Fibroblast of the conjunctiva (primary cell): ENCODE measurements at places on chromosomes 16 and 17.

- no peak for DNase-seq
Measured at GRCh38 chr16:57044931-57045693, 47.3 kb upstream of the CPNE2 start.

DNA sequence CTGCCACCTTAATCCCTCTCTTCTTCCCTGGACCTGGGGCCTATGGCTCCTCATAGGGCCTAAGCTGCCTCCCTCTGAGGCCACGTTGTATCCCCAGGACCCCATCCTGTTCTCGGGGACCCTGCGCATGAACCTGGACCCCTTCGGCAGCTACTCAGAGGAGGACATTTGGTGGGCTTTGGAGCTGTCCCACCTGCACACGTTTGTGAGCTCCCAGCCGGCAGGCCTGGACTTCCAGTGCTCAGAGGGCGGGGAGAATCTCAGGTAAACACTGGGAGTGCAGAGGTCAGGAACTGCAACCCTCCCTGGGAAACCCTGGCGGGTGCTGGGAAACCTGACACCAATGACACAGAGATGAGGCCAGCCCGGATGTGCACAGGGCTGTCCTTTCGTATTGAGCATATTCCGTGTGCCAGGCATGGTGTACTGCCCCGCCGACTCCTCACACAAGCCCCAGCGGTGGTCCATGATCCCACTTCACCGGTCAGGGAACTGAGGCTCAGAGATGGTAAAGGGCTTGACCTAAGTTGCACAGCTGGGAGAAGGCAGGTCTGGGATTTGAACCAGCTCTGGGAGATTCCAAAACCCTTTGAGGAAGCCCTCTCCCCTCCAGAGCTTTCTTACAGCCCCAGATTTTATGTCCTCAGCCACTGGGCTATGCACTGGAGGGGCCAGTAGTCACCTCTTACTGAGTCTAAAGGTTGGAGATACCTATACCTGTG is 22.9 kb downstream of the ANKRD40 start:
- DNase-seq: no peak

- no peak for DNase-seq
Measured at GRCh38 chr17:66612993-66613392, 221.9 kb upstream of the CACNG5 start.

- DNase-seq: no peak
Measured at GRCh38 chr17:20241855-20242254, 225.5 kb downstream of the LGALS9B start.

DNA sequence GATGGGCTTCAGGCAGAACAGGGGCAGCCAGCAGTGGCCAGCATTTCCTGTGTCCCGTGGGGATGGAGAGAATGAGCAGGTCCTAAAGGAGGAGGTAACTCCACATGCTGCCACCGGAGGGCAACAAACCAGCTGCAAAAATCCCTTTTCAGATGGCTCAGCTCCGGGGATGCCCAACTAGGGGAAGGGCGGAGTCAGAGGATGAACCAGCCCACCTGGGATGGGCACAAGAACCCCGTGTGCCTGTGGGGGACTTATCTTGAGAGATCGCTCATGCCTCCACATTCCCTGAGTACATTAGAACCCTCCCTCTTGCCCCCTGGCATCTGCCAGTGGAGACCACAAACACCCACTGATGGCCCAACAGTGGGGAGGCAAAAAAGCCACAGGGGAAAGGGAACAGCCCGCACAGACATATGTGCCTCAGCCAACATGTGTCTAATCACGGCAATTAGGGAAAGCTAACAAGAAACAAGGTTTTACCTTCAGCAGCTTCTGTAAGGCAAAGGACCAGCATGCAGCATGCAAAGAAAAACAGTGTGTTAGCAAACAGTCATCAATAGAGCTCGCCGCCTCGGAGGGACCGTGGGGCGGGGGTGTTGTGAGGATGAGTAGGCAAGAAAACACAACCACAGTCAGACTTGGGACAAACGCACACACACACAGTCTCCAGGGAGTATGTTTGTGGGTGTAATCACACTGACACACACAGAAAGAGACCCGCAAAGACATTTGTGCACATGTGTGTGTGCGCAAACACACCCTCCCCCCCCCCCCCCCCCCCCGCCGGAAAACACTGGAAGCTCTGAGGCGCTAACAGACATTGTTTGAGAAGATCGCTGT is 64.0 kb downstream of the MYO18A start:
- DNase-seq: no peak

GRCh38 chr17:35790841-35791240 is 4.6 kb downstream of the MMP28 start:
- DNase-seq: no peak

GRCh38 chr17:74240618-74241205 is 27.3 kb downstream of the TTYH2 start:
- DNase-seq: peak; percentile 68

GRCh38 chr17:61040666-61041065 is 359.0 kb upstream of the TBX2 start:
- DNase-seq: no peak

GRCh38 chr16:26787924-26788323 is 278.8 kb upstream of the C16orf82 start:
- no peak for DNase-seq

DNA sequence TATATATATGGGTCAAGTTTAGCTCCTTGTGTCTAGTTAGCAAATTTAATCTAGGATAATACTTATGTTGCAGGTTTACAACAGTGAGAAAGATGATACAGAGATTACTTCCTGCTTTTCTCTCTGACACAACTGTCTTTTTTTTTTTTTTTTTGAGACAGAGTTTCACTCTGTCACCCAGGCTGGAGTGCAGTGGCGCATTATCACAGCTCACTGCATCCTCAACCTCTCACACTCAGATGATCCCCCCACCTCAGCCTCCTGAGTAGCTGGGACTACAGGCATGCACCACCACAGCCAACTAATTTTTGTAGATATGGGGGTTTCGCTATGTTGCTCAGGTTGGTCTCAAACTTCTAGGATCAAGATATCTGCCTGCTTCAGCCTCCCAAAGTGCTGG is 706.9 kb upstream of the SOX9 start:
- DNase-seq: no peak

DNA sequence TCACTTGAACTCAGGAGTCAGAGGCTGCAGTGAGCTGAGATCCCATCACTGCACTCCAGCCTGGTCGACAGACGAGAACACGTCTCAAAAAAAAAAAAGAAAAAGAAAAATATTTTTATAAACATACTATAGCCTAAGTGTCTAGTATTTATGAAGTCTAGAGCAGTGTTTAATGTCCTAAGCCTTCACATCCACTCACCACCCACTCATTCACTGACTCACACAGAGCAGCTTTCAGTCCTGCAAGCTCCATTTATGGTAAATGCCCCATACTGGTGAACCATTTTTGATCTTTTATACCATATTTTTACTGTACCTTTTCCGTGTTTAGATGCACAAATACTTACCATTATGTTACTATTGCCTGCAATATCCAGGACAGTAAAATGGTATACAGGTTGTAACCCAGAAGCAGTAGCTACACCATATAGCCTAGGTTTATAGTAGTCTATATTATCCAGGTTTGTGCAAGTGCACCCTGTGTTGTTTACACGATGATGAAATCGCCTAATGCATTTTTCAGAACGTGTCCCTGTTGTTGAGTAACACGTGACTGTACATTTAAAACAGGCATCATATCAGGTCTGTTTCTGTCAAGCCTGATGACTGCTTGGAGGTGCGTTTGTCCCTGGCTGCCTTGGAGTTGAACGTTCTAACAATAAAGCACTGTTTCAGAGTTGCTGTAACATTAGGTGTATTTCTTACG is 10.1 kb downstream of the NUDT7 start:
- DNase-seq: peak; percentile 17

GRCh38 chr17:34644941-34645550 is 65.7 kb downstream of the TMEM132E start:
- DNase-seq: no peak

DNA sequence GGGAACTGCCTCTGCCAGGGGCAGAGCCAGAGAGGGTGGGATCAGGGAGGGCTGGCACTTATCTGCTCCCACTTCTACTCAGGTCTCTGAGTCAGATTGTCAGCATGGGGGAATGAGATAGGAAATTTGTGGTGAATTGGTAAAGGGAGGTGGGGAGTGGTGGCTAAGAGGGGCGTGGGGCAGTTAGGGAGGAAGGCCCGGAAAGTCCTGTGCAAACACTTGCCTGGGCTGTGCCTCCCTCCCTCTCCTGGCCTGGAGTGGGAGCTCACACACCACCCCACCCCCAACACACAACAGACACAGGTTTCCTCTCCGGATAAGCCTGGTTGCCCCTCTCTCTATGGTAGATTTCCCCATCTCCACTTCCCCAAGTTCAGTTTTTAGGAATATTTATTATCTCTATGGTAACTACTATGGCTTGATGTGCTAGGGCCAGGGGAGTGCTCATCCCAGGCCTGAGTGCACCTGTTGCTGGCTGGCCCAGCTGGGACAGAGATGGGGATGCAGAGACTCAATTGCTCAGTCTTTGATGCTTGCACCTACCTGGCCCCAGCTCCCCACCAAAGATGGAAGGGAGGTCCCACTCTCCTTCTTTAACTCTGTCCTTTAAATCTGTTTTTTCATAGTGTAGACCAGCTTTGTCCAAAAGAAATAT is 2.7 kb downstream of the SPNS2 start:
- no peak for DNase-seq

- DNase-seq: no peak
Measured at GRCh38 chr17:68759002-68759342, 157.8 kb upstream of the FAM20A start.

DNA sequence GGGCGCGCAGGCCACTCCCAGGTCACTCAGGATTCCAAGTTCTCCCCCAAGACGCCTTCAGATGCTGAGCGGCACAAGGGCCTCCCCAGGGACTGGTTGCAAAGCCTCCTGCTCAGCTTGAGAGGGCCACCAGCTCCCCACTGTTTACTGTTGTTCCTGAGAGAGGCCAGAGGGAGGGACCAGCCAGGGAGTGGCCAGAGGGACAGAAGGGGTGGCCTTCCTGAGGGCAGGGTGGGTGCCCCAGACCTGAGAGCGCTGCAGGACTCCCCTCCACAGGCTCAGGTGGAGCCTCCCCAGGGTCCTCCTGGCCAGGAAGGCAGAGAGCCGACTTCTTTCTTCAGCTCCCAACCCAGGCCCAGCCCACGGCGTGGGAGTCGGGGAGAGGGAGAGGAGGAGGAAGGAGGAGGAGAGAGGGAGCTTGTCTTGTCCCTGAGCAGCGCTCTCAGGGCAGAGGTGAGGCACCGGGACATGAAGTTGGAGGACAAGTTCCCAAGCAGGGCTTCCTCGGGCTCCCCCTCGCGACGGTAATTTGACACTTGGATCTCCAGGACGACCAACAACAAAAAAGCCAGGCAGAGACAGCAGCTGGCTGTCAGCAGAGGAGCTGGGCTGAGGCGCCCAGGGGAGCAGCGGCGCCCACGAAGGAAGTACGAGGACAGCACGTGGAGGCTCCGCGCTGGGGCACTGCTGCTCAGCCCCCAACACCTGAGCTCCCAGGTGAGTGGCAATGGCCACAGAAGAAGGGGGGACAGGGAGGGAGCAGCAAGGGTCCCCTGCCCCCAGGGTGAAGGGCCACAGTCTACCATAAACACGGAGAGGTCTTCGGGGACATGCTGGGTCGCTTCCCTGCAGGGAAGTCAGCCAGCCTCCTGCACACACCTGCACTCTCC is 497 bp downstream of the SMIM5 start:
- DNase-seq: peak; percentile 75

GRCh38 chr17:50562242-50563091 is 2.0 kb downstream of the CACNA1G start:
- DNase-seq: no peak

GRCh38 chr17:56970974-56971373 is 7.0 kb upstream of the SCPEP1 start:
- no peak for DNase-seq

DNA sequence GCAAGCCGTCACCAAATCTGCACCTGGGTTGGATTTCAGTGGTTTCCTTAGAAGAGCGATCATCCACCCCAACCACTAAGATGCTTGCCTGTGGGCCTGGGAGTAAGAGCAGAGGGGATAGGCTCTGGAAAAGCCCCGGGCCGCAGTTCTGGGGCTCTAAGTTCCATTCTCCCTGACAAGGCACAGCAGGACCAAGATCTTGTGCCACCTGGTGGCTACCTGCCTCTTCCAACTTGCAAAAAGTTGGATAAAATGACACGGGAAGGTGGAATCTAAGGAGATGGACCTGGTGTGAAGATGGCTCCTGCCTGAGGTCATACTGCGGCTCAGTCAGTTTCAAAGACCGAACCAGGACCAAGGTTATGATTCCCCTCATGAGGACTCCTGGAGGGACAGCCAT is 42.3 kb downstream of the ABCC12 start:
- DNase-seq: no peak

GRCh38 chr17:56558088-56558487 is 35.4 kb upstream of the NOG start:
- no peak for DNase-seq

DNA sequence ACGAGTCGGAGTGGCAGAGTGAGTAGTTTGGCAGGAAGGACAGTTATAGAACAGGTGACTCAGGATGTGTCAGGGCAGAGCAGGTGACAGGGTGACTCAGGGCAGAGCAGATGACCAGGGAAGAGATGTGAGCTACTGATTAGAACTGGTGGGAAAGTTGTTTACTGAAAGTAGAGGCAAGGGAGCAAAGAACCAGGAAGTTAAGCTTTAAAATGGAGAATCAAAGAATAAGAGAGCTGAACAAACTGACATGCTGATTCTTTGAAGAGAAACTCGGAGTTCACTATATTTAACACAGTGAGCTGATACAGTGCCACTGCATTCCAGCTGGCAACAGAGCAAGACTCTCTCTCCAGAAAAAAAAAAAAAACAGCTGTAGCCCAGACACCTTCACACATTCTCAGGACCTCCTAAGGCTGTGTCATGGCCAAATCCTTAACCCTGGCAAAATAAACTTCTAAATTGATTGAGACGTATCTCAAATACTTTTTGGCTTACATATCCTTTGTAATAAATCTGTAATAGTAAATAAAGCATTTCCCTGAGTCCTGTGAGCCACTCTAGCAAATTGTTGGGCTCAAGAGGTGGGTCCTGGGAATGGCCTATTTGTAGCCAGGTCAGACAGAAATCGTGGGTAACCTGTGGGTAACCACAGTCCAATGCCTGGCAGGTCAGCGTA is 12.3 kb upstream of the UBE2I start:
- DNase-seq: no peak

GRCh38 chr17:32019228-32019627 is 12.0 kb downstream of the LRRC37B start:
- DNase-seq: no peak

DNA sequence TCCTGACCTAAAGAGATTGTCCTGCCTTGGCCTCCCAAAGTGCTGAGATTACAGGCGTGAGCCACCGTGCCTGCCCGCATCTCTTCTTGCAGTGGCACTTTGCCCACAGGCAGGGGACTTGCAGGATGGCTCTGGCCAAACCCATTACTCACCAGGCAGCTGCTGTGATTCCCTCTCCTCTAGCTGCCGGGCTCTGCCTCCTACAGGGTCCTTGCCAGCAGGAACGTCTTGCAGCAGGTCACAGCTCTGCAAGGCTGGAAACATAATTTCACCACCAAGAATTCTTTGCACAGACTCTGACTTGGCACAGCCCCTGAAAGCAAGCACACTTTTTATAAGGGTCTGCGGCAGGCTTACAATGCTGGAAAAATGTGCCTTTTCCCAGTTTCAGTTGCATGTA is 20.3 kb downstream of the COX4I1 start:
- DNase-seq: no peak
